NCI-H2081 (cell line): ENCODE measurements at places on chromosomes 1 and 21.

GRCh38 chr1:214648801-214649200 lies 45.8 kb downstream of the CENPF start:
- DNase-seq, result no peak

GRCh38 chr1:196558411-196558810 lies 49.8 kb downstream of the KCNT2 start:
- no peak for DNase-seq

DNA sequence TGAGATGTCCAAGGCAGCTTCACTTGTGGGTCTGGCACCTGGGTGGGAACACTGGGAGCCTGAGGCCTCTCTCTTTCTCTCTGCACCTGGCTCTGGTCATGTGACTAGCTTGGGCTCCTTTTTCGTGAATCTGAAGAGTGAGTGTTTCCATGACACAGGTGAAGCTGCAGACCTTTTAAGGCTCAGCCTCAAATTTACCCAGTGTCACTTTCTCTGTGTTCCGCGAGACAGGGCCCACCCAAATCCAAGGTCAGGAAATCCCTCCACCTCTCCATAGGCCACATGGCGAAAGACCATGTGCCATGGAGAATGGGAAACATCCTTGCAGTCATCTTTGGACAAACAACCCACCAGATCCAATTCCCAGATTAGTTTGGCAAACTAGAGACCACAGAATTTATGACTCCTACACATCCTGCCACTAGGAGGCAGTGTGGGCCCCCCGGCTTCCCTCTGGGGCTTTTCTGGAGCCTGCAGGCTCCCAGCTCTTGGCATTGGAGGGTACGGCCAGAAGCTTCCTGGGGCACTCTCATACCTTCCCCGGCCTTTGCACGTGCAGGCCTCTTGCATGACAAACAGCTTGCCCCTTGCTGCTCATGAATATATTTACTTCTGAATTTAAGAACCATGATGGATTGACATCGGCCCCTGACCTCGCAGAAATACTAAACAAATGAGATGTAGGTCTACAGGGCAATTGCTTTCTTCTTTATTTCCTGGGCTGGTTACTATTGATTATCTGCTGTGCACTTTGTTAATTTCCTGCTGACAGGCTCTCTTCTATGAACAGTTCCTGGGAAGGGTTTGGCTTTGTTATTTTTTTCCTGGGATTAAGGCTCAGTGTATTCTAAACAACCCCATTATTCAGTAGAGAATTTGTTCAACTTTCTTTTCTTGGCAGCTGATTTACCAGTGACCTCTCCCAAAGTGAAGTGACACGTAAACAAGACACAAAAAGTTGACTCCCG lies 180.7 kb downstream of the KAZN start:
- DNase-seq, result no peak

GRCh38 chr1:53617851-53618499 lies 121.0 kb downstream of the GLIS1 start:
- DNase-seq, result no peak

DNA sequence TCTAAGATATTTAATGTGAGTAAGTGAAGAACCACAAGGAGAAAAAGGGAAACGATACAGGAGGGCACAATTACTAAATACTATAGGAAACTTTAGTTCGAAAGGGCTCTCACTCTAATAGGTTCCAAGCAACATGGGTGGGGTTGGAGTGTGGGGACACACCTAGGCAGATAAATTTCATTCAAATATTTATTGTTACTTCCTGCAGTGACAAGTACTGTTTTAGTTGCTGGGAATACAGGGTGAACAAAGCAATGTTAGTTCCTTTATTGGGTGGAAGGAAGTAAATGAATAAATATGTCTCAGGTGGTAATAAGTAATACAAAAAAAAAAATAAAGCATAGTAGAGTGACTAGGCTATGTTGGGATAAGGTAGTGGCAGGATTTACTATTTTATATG lies 73.2 kb upstream of the B3GALT2 start:
- no peak for DNase-seq
